ENCODE measurements at places on chromosomes 7 and 10.

GRCh38 chr10:19142967-19143366 lies 94.4 kb downstream of the MALRD1 start:
- no peak for DNase-seq

GRCh38 chr10:84054743-84055142 lies 84.6 kb upstream of the GHITM start:
- no peak for DNase-seq

DNA sequence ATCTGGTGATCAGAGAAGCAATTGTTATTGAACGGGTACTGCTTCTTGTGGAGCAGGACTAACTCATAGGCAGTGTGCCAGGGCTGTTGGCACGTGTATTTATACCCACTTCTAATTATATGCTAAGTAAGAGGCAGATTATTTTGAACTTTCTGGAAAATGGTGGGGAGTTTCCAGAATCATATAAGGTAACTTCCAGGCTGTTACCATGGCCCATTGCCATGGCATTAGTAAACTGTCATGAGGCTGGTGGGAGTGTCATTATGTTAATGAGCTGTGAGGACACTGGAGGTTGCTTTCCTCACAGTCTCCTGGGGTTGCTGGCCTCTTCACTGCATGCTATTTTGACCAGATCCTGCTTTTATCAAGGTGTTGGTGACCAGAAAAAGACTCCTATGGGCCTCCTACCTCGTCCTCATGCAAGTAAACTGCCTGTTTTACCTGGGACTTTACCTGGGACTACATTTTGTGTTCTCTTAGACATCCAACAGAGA lies 122.6 kb downstream of the KCND2 start:
- DNase-seq: no peak

DNA sequence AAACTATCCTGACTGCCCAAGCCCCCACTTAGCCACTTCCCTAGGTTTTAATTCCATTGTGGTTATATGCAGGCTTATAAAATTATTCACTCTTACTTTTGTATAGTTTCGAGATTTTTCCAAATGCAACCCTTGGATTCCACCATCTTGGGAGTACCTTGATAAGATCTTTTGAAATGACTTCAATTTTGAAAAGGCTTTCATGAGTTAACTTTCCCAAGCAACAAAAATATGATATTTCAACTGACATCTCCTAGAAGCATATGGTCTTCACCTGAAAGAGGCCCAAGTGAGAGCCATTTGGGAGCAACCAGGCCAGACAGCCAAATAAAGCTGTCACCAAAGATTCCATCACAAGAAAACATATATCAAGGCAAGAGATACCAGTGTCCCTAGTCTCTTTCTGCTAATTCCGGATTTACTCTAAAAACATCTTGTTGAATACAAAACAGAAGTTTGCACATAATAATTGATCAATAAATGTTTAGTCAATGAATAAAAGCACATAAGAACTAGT lies 1.7 kb upstream of the ST8SIA6 start:
- DNase-seq: no peak

DNA sequence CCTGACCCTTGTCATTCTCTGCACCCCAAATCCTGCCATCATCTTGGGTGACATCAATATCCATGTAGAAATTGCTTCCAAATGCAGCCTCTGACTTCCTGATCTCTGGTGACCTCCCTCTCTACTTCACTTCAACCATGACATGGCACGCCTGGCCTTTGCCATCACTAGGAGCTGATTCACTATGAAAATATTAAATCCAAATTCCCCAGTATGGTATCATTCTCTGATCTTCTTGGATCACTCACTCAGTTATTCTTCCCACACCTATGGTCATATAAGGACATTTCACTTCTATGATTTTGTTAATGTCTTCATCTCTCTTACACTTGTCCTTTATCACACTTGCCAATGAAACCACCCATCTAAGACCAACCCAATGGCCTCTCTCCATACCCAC lies 73.7 kb upstream of the ODAD2 start:
- DNase-seq: no peak

DNA sequence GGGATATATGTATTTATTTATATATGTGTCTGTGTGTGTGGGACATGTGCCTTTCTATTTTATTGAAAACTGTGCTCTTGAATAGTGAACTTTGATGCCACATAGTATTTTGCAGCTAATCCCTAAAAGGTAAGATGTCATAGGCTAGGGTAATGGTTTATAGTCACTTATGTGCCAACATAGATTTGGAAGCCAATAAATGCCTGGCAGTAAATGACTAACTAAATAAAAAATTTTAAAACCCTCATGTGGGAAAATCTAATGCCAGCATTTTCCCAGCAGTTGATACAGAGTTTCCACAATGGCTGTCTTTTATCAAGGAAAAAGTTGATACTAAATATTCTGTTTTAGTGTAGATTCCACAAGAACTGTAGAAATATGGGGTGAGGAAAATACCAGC lies 101.5 kb upstream of the IMMP2L start:
- DNase-seq: no peak

GRCh38 chr7:11988186-11988585 lies 156.2 kb upstream of the THSD7A start:
- DNase-seq: no peak

DNA sequence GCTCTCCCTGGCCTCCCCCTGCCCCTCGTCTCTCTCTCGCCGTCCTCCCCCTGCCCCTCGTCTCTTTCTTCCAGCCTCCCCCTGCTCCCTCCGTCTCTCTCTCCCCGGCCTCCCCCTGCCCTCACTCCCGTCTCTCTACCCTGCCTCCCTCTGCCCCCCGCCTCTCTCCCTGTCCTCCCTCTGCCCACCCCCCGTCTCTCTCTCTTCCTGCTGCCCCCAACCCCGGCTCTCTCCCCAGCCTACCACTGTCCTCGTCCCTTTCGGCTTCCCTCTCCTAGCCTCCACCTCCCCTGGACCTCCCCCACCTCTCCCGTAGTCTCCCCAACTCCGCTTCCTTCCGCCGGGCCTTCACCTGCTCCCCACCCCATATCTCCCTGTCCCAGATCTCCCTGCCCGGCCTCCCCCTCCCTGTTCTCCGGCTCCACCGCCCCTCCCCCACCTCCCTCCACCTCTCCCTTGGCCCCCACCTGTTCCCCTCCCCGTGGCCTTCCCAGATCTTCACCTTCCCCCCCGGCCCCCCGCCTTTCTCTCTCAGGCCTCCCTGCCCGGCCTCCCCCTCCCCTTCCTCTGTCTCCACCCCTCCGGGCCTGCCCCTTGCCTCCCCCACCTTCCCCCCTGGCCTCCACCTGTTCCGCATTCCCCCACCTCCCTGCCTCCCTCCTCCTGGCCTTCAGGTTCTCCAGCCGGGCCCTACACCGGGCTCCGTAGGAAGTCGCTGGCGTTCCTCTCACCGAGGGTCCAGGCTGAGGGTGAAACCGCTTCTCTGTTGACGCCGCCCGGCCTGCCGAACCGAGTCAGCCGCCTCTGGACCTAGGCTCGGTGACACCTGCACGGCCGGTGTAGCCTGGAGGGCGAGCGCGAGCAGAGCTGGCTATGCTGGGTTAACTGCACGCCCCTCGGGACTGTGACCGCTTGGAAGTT lies 1.2 kb downstream of the GET4 start:
- no peak for DNase-seq

GRCh38 chr10:133187091-133187905 lies 27.3 kb downstream of the KNDC1 start:
- no peak for DNase-seq

DNA sequence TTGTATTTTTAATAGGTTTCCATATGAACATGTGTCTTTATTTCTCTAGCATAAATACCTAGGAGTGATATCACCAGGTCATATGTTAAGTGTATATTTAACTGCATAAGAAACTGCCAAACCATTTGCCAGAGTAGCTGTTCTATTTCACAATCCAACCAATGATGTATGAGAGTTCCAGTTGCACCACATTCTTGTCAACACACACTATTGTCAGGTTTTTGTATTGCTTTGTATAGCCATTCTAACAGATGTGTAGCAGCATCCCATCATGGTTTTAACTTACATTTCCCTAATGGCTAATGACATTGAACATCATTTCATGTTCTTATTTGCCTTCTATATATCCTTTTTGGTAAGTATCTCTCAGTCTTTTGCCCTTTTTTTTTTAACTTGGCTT lies 4.1 kb downstream of the CUZD1 start:
- DNase-seq: no peak

DNA sequence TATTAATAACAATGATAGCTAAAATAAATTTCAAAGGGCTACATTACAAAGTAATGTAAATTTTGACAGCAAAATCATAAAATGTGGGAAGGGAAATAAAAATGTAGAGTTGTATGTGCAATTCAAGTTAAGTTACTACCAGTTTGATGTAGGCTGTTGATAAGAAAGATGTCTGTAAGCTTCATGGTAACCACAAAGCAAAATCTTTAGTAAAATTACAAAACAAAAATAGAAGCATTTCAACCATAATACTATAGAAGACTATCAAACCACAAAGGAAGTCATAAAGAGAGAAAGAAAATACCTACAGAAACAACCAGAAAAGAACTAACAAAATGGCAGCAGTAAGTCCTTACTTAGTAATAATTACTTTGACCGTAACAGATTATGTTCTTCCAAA lies 99.1 kb downstream of the C7orf25 start:
- DNase-seq: no peak

DNA sequence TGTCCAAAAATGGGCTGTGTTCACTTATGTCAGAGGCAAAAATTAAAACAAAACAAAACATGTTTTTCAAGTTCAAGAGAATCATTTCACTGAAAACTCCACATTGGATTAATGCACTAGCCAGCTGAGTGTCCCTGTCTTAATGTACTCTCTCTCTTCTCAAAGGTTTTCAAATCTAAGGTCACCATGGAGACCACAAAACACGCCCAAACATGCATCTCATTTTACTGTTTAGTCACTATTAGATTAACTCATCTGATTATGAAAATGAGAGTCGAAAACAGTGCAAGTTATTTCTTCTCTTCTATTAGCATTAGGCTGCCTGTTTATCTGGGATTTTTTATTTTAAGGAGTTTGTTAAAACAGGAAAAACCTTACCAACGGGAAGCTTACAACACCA lies 70.8 kb upstream of the ASAH2 start:
- DNase-seq: peak; percentile 54

DNA sequence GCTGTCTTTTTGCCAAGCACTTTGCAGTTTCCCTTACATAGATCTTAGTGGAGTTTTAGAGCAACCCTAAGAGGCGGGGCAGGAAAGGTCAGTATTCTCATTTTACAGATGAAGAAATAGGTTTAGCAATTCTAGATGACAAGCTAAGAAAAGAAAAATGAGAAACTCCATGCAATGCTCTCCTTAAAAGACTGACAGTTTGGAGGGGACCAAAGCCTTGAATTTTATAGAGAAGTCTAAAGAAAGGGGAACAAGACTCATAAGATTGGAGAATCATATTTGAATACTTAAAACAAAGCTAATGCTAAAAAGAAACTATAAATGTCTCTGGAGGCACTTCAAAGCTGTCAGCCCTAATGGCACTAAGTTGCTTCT lies 19.6 kb downstream of the CEP55 start:
- no peak for DNase-seq

DNA sequence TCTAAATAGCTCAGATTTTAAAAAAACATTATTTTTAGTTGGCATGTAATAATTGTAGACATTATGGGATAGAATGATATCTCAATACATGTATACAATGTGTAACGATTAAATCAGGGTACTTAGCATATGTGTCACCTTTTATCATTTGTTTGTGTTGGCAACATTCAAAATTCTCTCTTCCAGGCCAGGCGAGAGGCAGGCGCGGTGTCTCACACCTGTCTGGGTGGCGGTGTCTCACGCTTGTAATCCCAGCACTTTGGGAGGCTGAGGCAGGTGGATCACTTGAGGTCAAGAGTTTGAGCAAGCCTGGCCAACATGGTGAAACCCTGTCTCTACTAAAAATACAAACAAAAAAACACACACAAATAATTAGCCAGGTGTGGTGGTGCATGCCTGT lies 151.7 kb downstream of the RTKN2 start:
- DNase-seq: no peak

- no peak for DNase-seq
These were observed 14.4 kb downstream of the POT1 start for GRCh38 chr7:124915242-124915641.

- no peak for DNase-seq
These were observed 66.4 kb upstream of the JAZF1 start for GRCh38 chr7:28246921-28247461.

- peak; percentile 18 for DNase-seq
These were observed 71.7 kb downstream of the MTURN start for GRCh38 chr7:30206491-30206890.

DNA sequence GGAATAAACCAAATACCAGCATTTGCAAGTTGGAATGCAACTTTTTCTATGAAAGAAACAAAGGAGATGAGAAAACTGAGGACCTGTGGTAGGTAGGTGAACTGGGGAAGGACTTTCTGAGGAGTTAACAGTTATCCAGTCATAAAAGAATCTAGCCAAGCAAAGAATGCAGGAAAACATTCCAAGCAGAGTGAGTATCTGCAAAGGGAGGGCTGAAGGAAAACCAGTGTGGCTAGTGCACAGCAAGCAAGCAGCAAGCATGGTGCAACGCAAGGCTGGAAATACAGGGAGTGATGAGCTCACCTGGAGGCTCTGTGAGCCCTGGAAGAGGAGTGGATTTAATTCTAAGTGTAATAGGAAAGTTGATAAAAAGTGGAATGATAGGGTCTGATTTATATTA lies 44.0 kb downstream of the RTKN2 start:
- DNase-seq: peak; percentile 80

GRCh38 chr10:46055771-46056170 lies 9.7 kb upstream of the MSMB start:
- DNase-seq: no peak

- no peak for DNase-seq
These were observed 355.9 kb upstream of the FZD8 start for GRCh38 chr10:35998026-35998425.

DNA sequence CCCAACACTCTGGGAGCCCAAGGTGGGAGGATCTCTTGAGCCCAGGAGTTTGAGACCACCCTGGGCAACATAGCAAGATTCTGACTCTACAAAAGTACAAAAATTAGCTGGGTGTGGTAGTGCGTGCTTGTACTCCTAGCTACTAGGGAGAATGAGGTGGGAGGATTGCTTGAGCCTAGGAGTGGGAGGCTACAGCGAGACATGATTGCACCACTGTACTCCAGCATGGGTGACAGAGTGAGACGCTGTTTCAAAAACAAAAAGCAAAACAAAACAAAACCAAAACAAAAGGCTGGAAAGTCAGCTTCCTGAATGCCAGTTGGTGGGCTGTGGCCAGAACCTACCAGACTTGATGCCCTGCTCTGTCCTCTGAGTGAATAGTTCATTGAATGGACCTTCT lies 242.8 kb downstream of the PHTF2 start:
- DNase-seq: no peak

- DNase-seq: no peak
These were observed 67.8 kb downstream of the TBXAS1 start for GRCh38 chr7:139896831-139897230.
